ENCODE measurements at places on chromosomes 13 and 19. TPM values are rescaled to one million over a fixed set of nuclear protein-coding genes. Genes with fewer than 3 reads are reported as not detected.

The PNMA8B gene
- total RNA-seq = 0.70 TPM

The ZNF154 gene
- 2.5 TPM for total RNA-seq

The KLK13 gene
- total RNA-seq = 946 TPM

The FAM216B gene
- not detected for total RNA-seq

The ZNF418 gene
- 1.4 TPM for total RNA-seq

The TUBGCP3 gene
- 12.9 TPM for total RNA-seq

The LILRA6 gene
- not detected for total RNA-seq

The CYP4F2 gene
- total RNA-seq = not detected

Measured in esophagus squamous epithelium (tissue), 5 donors.